ENCODE measurements at places on chromosomes 16 and 17.

- no peak for DNase-seq
These were observed 623 bp downstream of the E4F1 start for GRCh38 chr16:2223942-2224486.

DNA sequence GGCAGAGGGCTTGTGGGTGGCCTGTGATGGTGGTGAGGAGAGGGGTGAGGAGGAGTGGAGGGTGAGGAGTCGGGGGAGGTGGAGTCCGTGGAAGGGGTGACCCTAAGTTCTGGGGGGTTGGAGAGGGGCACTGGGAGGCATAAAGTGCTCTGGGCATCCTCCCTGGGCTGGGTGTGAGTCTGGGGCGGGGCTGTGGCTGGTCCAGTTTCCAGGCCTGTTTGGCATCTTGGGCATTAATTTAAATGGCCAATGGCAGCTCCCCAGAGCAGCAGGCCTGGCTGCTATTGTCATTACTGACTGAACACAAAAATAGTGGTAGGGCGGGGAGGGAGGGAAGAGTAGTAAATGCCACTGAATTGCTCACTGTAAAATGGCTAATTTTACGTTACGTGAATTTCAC, 7.7 kb upstream of the ARHGAP23 start:
- no peak for DNase-seq

DNA sequence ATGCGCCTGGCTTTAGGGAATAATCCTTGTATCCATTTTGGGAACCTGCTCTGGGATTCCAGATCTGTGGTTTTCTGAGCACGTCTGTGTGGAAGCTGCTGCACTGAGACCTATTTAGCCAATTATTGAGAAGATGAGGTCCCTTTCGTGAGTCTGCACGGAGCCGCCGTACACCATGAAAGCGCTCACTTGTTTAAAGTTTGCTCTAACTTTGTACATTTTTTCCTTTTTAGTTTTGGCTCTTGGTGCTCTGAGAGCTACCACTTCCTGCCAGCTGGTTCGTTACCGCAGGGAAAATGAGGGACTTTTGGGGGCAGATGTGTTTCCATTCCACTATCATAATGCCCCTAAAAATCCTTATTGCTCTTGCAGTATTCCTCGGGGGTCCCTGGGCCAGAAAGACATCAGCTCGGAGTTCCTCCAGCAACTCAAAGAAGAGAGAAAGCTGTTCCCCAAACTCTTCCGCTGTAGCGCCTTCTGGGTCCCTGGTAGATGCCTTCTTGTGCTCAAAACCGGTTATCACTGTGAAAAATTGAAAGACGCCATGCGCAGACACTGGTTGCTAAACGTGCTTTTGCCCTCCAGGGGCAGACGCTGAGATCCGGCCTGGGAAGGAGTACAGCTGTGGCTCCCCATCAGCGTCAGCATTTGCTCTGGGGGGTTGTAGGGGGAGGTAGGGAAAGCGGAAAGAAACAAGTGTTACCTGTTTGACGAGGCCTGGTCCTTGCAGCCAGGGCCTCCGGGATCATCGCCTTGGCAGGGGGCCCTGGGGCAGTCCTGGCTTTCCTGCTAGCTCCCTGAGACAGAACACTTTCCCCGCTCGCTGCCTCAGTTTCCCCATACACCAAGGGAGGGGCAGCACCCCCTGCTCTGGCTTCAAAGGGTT, 238.1 kb downstream of the MRTFB start:
- DNase-seq: no peak

DNA sequence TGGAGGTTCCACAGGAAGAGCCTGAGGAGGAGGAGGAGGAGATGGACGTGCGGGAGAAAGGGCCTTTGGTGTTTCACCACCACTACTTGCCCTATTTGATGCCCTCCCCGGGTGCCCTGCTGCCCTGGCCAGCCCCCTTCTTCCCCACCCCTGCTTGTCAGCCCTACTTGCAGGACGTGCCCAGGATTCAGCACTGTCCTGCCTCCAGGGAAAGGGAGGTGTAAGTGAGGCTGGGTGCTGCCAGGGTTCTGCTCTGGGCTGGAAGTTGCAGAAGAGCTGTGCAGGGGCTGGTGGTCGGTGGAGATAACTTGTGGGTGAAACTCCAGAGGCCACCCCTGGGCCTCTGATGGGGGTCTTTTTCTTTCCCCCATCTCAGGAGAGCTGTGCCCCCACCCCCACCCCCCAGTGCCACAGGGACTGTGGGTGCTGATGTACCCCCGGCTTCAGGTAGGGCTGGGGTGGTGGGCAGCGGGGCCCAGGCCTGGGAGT, 3.0 kb downstream of the PRR29 start:
- DNase-seq: no peak

DNA sequence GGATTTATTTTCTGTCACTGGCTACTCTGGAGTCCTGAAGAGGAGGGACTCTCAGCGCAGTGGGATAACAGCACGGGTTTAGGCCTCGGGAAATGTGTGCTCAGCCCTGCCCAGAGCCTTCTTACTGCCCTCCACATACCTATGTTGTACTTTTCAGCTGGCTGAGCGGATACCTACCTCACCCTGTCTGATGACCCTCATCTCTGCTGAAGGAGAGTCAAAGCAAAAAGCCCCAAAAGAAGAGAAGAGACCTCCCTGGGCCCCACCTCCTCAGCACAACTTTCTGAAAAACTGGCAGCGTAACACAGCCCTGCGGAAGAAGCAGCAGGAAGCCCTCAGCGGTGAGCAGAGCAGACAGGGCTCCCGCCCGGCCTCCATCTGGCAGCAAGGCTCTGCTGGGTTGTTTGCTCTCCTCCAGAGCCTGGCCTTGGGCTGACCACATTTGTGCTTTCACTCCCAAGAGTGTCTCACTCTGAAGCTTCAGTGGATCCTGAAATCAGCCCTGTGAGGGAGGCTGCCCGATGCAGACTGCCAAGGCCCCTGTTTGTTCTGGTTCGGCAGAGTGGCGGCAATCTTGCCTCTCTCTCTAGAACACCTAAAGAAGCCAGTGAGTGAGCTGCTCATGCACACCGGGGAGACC, 10.3 kb downstream of the MYCBPAP start:
- no peak for DNase-seq

DNA sequence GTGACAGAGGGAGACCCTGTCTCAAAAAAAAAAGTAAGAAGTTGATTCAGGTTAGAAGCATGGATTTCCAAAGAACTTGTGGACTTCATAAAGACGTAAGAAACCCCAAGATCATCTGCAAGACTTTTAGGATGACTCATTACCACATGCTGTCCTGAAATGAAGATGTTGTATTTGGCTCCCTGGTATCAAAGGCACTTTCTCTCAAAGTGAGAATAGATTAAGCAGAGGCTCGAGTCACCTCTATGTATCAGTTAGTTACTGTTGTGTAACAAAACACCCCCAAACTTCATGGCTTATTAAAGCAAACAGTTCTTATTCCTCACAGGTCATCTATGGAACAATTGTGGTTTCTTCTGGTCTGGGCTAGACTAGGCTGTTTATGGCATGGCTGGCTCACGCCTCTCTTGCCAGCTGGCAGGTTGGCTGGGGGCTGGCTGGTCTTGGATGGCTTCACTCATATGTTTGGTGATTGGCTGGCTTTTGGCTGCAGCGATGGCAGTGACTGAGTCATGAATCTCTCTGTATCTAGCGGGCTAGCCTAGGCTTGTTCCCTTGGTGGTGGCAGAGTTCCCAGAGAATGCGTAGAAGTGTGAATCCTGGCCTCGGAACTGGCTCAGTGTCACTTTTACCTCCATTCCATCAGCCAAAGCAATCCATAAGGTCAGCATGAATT, 60.4 kb upstream of the MSI2 start:
- DNase-seq: no peak
